ENCODE measurements at places on chromosomes 13 and 19. TPM values are rescaled to one million over a fixed set of nuclear protein-coding genes. Genes with fewer than 3 reads are reported as not detected.

DNA sequence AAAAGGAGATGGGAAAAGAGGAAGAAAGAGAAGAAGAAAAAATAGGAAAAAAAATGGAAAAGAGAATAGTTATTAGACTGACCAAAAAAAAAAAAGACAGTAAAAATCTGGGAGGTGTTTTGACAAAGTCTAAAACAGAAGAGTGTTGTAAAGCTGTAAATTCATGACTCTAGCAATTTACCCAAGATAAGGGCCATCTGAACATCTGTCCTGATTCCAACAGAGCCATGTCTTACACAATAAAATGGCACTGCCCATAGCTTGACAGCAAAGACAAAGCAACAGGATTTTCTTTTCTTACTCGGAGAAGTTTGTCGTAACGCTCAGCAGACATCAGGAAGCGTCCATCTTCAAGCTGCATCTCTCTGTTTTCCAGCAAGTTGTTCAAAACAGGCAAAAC, 69.8 kb downstream of the VWA8 start:
- no peak for DNase-seq

DNA sequence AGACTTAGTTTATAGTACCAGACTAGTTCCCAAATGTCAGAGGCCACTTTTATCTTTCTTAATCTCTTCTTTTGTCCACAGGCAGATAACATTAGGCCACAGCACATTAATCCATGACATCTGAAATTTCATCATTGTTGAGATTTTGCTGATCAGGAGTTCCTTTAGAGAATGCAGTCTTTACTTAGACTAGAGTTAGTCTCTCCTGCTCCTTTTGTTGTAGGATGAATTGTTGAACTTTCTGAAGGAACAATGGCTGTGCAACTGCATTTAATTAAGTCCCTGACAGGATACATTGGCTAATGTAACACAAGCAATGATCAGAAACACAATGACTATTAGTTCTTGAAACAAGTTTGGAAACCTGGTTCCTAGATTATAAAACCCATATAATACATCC, 266.3 kb downstream of the PCDH20 start:
- DNase-seq: no peak

DNA sequence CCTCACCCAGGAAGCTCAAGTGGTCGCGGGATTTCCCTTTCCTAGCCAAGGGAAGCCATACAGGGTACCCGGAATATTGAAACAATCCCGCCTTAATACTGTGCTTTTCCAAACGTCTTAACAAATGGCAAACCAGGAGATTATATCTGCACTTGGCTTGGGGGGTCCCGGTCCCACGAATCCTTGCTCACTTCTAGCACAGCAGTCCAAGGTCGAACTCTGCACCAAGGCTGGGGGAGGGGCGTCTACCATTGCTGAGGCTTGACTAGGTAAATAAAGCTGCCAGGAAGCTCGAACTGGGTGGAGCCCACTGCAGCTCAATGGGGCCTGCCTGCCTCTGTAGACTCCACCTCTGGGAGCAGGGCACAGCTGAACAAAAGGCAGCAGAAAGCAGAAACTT, 1644.8 kb downstream of the PCDH9 start:
- DNase-seq: no peak

KCNC3 gene
- total RNA-seq: not detected

ZNF468 gene
- total RNA-seq: 19.4 TPM

UHRF1 gene
- 12.2 TPM for total RNA-seq

- no peak for DNase-seq
These were observed 801 bp downstream of the QTRT1 start for GRCh38 chr19:10701955-10702525.

IQCN gene
- 0.92 TPM for total RNA-seq

OLFM2 gene
- total RNA-seq: 1.1 TPM

- no peak for DNase-seq
These were observed 28.2 kb upstream of the RFC3 start for GRCh38 chr13:33789739-33790138.

DNA sequence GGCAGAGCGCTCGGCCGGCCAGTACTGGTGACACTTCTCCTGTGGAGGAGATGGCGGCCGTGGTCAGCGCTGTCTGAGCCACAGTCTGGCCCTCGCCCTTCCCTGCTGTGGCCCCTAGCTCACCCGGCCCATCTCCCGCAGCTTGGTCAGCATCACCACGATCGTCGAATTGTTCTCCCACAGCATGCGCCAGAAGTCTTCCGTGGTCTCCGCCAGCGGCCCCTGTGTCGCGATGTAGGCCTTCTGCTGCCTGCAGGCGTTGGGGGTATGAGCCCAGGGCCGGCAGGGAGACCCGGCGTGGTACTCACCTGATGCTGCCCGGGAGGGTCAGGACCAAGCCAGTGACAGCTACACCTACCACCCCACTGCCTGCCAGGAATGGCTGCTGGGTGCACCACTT, 130.1 kb downstream of the PTPRS start:
- DNase-seq: no peak

PRRG2 gene
- total RNA-seq: 1.6 TPM

GRCh38 chr13:58579468-58579867, 947.9 kb downstream of the PCDH17 start:
- no peak for DNase-seq

DNA sequence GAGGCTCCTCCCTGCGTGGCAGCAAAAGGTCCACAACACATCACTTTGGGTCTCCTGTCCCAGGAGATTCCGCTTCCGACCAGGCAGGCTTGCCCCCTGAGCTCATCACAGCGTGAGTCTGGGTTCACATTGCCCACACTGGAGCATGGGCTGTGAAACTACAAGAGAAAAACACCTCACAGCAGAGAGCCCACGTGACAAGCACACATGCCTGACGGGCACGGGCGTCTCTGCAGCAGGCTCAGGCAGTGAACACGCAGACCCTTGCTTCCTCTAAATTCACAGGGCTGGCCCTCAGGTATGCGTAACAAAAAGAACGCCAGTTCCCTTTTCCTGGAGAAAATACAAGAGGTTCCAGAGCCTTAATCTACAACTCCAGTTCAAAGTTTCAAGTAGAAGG, 41.9 kb downstream of the RASA3 start:
- DNase-seq: no peak
